ENCODE measurements at places on chromosomes 12 and 14.

DNA sequence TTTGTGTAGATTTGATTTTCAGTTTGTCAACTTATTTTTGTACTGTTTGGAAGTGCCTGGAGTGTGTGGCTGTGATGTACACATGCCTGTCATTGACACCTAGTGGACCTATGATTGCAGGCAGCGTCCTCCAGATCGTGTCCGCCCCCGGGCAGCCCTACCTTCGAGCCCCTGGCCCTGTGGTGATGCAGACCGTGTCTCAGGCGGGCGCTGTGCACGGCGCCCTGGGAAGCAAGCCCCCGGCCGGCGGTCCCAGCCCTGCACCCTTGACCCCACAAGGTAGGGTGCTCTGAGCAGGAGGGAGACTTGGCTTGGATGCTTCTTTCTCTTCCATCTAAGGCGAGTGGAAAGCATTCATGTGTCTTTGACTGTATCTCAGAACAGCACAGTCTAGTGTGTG is 75.8 kb downstream of the EP400 start:
- no peak for DNase-seq

DNA sequence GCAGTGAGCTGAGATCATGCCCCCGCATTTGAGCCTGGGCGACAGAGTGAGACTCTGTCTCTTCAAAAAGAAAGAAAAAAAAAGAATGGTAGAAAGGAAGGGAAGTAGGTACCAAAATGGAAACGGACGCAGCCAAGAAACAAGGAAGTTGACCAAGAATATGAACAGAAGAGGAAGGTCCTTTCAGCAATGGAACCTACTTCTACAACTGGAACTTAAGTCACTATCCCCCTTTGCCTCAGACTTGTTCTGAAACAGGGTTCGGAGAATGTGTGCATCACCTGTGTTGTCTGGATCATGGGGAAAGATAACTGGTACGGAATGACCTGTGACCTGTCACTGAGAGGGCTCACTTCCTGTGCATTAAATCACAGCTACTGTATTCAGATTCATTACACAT is 43.9 kb upstream of the RNASE1 start:
- no peak for DNase-seq

DNA sequence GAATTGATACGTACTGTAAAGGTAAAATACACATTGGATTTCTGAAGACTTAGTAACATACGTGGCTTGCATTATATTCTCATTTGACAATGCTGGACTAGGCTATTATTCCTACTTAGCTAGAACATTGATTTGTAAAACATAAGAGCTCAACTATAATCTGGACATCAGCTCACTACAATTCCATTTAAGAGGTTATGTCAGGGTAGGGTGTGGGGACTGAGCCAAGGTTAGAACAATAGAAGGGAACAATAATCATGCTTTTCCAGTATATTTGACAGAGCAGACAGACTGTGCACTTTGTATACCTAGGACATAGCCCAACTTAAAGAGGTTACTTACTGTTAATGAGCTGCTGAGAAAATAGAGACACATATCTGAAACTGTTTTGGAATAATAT is 10.8 kb downstream of the ZCRB1 start:
- DNase-seq = no peak

- no peak for DNase-seq
Measured at GRCh38 chr12:117098361-117099217, 627 bp downstream of the TESC start.

DNA sequence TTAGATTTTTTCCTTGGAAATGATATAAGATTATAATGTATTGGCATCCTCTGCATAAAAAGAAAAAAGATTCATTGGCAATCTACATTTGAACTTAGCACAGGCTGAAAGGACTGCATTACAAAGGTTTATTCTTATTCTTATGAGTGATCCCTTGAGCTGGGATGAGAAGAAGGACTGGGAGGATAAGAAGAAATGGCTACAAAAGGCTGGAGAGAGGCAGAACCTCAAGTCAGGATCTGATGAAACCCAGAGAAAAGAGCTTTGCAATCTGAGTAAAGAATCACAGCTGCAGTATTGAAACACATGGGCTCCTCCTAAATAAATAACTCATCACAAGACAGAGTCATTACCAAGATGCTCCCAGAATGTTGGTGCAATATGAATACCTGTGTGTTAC is 1635.4 kb upstream of the FLRT2 start:
- DNase-seq = no peak

All from SW480 (cell line).